ENCODE measurements at places on chromosomes 16 and 17.

DNA sequence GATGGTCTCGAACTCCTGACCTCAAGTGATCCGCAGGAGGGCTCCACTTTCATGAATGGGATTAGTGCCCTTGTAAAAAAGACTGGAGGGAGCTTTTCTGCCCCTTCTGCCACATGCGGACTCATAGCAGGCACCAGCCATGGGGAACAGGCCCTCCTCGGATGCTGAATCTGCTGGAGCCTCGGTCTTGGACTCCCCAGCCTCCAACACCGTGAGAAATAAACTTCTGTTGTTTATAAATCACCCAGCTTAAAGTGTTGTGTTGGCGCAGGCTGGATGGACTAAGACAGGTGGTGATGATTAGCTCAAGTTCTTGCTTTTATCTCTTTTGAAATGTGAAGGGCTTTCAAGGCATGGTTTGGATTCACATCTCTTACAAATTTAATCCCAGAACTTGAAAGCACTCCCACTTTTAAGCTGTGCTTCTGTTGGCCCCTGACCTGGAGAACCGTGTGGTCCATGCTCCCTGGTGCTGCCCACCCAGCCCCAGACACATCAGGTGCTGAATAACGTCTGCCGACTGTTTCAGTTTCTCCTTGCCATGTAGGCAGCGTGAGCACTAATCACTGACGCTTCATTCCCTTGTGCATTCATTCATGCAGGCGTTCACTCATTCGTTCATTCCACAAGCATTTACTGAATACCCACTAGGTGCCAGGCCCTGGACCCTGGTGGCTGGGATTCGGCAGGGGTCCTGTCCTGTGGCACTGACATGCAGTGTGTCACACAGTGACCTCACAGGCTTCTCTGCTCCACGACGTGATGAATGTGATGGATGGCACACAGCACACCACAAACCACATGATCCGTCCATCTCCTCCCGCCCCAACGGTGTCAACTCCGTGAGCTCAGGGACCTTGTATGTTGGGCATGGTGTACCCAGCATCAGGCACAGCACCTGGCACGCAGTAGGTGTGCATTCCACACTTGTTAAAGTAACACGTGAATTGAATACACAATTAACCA is 8.9 kb downstream of the CIBAR2 start:
- no peak for DNase-seq

- DNase-seq, result no peak
Observed at GRCh38 chr17:55436224-55437158, 14.9 kb upstream of the MMD start.

GRCh38 chr16:66935314-66936011 is at the start of gene CES2:
Gene CES2 (plus strand): TSS chr16:66935516. CDS start chr16:66935636, 120 bp downstream.
- DNase-seq, result no peak

DNA sequence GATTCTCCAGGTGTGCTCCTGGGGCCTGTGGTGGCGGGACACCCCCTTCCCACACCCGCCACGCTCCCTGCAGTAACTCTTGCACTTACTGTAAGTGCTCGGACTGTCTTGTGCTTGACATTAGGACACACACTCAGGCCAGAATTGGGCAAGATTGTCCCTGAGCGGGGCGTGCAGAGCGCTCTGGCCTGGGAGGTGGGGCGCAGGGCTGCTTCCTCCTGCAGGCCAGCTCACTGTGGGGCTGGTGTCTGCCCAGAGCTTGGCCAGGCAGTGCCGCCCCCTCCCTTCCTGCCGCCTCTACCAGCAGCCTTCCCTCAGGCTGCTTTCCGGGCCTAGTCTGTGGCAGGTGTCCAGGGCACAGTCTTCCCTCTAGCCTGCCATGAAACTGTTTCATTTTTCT is 6.1 kb upstream of the ATP6V0C start:
- no peak for DNase-seq

- DNase-seq, result no peak
Observed at GRCh38 chr16:21703589-21704174, 39.9 kb downstream of the OTOA start.

GRCh38 chr16:77790009-77790372 is 1.6 kb downstream of the VAT1L start:
- DNase-seq, result no peak

- DNase-seq, result no peak
Observed at GRCh38 chr17:79654960-79655382, 44.1 kb upstream of the RBFOX3 start.

DNA sequence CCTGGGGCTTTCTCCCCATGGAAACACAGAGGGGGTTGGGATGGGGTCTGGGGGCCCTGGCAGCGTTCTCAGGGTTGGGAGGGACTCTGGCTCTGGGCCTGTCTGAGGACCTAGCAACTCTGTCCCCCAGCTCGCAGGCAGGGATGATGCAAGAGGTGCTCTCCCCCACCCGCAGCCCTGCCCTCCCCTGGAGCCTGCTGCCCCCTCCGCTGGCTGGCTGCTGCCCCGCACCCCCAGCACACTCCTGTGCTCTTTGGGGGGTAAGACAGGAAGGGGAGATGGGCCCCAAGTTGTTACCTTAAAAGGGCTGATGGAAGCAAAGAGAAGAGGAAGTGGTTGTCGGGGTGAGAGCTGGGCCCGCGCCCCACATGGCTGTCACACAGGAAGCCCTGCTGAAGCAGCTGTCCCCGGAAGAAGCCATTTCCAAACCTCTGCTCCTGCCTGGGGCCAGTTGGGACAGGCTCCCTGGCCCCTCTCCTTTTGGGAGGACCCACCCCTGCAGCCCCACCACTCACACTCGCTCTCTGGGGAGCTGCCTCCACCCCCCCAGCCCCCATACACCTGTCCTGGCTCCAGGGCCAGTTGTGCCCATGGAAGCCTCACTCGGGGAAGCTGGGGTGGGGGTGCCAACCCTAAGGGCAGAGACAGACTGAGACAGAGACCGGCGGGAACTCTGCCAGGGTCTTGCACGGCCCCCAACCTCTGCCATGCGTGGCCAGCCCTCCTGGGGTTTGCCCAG is 2.5 kb downstream of the CORO1A start:
- no peak for DNase-seq

- DNase-seq, result no peak
Observed at GRCh38 chr16:82567175-82567574, 59.6 kb upstream of the CDH13 start.

DNA sequence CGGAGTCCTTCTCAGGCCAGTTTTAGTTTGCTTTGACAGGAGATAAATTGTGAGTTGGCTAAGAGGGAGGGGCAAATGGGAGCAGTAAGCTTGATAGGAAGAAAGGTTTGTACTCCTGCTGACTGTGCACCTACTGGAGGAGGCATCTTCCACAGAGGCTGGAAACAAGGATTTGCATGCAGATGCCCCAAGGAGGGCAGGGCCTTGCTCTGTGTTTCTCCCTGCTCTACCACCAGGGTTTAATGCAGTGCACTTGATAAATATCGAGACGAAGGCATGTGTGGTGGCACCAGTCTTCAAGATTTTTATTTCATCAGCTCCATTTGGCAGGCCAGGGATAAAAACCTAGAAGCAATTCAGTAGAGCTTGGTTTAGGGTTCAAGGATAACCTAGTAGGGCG is 210.5 kb upstream of the C16orf82 start:
- no peak for DNase-seq

DNA sequence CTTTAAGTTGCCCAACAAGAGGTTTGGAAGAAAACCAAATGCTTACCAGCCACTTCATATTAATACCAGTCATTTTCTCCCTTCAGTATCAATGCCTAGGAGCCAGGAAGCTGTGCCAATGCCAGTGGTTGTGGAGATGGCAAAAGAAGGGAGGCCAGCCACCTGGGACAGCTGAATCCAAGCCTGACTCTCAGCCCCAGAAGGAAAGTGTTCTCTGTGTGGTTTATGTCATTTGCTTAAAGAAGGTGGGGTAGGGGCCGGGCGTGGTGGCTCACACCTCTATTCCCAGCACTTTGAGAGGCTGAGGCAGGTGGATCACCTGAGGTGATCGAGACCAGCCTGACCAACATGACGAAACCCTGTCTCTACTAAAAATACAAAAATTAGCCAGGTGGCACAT is 13.4 kb downstream of the C17orf78 start:
- DNase-seq, result no peak

DNA sequence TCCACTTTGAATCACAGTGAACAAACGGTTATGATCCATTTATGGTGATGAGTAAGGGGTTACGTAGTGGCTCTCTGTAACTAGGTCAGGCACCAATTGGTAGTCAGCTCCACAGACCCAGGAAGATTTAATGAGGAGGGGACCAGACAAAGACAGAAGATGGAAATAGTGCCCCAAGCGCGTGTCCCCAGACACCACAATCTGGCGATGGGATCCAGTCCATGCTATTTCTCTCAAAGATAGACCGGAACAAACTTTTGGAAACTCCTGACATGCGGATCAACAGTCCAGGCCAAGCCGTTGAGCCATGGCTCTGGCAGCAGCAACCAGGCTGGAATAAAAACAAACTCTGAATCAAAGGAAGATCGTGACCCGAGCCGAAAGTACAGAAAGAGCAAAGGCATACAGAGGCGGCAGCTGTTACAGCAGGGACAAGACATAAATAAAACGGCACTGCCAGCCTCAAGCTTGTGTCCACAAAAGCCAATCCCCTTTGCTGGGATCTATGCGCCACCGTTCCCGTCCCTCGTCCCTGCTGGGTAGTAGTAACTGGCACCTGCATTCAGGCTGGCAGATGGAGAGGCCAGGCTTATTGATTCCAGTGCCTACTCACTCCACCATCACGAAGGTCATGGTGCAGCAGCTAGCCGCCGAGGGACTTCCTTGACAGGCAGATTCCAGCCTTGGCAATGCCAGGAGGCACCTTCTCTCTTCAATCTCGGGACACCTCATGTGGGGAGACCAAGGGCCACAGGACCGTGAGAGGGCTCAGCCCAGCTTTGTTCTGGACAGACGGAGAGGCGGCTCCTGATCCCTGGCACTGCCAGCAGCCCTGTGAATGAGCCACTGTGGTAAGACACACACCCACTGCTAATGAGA is 50.2 kb downstream of the CDH11 start:
- no peak for DNase-seq
